A673 (cell line): ENCODE measurements at places on chromosomes 13 and 19. TPM values are rescaled to one million over a fixed set of nuclear protein-coding genes. Genes with fewer than 3 reads are reported as not detected.

- DNase-seq, result no peak
Observed at GRCh38 chr13:50537029-50537428, 306.5 kb downstream of the DLEU7 start.

GRCh38 chr13:19152403-19152802 lies 29.2 kb downstream of the TUBA3C start:
- DNase-seq, result no peak

DNA sequence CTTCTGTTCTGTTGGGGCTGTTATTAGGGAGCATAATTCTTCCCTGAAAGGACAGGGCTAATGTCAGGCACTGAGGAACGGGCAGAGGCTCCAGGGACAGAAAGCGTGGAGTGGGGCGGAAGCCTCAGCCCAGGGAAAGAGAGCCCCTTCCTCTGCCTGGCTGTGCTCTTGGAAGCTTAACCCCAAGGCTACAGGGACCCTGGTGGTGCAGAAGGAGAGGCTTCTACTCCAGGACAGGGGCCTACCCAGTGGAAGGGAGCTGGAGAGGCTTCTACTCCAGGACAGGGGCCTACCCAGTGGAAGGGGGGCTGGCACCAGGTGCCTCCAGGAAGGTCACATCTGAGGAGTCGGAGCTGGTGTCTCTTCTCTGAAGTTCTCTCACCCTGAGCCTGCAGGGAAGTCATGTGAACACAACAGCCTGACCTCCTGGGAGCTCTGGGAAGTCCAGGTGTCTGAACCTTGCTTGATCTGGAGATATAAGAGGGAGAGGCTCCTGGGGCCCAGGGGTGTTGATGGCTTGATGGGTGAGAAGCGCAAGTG lies 159.5 kb upstream of the SOX1 start:
- no peak for DNase-seq

DNA sequence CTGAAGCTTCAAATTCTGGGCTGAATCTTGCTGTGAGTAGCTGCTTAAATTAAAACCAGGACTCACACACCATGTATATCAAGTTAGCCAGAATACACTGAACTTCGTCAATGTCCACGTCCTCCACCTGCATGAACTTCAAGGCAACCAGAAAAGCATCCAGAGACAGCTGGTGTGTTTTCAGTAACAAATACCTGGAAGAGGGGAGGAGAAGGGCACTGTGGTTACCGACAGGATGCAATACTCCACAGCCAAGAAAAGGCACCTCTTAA lies 20.4 kb downstream of the PROZ start:
- DNase-seq, result no peak

GRCh38 chr19:42850981-42851717 lies 28.4 kb downstream of the PSG1 start:
- peak; percentile 11 for DNase-seq

DNA sequence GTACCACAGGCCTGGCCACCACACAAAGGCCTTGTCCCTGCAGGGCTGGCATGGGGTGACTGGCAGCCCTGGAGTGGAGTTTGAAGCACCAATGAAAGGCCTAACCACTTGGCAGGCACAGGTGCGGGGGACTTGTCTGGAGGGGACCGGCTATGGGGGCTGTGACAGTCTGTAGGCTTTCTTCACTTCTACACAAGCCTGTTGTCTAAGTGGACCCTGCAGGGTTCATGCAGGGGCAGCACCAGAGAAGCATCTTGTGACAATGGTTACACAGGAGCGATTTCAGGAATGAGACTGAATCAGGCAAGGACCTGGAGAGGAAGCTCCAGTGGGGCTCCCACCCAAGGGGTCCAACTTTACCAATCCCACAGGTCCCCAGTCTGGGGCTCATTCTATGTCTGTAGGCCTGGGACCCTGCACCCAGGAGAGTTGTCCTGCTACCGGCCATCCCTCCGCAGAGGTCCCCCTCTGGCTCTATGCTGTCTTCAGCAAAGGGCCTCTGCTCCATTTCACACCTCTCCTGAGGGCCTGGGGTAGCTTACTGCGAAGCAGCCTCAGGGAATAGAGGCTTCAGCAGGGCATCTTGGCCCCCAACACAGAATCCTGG lies 2.3 kb upstream of the ZNF837 start:
- no peak for DNase-seq

- DNase-seq, result no peak
Observed at GRCh38 chr13:43319617-43320444, 296.4 kb downstream of the DNAJC15 start.

DNA sequence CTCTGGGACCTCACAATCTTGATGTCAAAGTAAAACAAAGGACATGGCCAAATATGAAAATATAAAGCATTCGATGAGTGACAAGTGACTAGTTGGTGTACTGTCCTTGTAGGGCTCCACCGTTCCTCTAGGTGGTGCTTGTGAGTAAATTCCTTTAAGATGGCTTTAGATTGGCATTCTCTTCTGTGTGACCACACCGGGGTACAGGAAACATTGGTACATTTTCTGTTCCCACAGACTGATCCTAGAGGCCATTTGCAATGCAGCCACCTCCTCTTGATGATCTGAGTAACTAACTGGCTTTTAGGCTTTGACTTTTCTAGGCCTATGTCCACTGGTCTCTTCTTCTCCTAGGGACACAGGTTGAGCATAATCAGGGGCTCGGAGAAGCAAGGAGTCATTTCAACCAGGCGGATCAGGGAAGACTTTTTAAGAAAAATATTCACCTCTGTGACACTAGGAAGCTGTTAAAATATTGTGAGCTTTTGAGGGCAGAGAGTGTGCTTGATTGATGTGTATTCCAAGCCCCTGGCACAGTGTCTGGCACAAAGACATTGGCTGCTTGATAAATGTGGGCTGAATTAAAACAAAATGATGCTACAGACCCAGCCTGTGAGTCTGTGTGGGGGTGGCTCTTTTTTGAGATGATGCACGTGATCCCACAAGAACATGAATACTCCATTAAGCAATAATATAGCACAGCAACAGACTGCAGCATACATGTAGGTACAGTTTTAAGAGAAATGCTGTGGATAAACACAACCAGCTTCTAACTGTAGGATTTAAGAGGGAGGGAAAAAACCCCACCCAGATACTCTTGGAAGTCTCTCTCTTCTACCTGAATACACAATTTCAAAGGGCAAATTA lies 21.0 kb downstream of the EPSTI1 start:
- DNase-seq, result peak; percentile 74

DNA sequence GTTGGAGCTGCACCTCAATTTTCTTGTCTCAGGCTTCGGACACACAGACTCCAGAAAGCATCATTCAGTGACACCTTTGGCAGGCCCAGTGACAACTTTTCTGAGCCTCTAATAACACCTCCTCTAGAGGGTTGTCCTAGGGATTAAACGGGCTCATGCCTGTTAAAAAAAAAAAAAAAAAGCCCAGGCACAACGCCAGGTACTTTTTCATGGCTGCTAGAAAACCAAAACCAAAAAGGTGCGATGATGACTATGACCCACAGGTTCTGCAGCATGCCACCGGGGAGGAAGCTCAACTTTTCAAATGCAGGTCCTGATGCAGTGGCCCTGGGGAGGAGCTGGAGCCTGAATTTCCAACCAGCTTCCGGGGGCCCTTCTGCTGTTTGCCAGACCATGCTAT lies 184.2 kb downstream of the ABCC4 start:
- DNase-seq, result no peak

DNA sequence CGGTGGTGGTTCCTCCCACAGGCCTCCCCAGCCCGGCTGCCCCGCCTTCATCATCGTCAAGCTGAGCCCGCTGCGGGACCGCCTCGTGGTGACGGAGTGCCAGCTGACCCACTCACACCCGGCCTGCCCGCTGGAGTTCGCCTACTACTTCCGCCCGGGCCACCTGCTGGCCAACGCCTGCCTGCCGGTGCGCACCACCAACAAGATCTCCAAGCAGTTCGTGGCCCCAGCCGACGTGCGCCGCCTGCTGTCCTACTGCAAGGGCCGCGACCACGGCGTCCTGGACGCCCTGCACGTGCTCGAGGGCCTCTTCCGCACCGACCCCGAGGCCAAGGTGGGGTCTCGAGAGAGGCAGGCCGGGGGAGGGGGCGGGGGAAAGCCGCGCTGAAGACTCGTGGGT lies 12.0 kb downstream of the ZSWIM9 start:
- no peak for DNase-seq

- DNase-seq, result no peak
Observed at GRCh38 chr13:35219021-35219420, 257.5 kb downstream of the MAB21L1 start.

GRCh38 chr19:58279042-58279924 lies 528 bp downstream of the ZNF8 start:
- DNase-seq, result peak; percentile 65

DNA sequence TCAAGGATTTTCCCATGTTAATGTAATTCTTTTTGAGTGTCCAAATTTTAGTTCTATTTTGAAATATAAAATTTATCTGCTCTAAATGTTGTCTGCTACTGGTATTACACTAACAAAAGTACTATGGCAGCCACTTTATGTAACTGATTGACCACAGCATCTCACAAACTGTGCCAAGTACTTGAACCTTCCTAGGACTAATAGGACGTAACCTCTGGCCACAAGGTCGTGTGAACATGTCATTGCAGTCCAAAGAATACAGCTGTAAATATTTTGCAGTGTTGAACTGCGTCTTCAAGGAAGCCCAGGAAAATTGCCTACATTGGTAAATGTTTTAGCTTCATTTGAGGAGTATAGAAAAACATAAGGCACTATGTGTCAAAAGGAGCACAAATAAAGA lies 1.9 kb downstream of the KCTD4 start:
- no peak for DNase-seq

DNA sequence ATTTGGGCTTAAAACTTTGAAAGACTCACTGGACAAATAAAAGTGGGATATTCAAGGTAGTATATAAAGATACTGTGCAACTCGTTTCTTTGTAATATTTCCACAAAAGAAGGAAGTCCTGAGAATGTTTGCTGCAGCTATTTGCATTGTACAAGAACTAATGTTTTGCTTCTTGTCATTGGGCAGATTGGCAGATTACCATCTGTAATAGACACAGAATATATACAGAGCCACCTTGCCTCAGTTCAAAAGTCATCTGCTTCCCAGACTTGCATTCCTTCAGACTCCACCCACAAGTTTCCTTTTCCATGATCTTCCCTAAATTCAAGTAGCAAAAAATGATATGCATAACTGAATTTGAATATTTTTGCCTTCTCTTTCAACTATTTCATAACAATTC lies 145.1 kb downstream of the EFNB2 start:
- no peak for DNase-seq

DNA sequence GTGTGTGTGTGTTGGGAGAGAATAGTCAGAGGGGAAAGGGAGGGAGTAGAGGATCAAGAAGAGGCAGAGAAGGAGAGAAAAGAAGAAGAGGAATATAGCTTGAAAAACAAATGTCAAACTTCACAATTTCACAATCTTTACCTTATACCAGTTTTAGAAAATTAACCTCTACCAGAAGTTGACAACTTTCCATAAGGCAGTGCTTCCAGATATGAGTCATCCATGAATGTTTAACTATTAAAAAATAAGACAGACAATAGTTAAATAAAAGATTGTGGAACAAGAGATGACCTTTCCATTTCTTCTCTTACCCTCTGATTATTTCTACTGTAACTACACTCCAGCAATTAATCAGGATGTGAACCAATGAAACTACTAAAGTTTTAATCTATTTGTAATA lies 229.4 kb downstream of the ITGBL1 start:
- DNase-seq, result no peak

DNA sequence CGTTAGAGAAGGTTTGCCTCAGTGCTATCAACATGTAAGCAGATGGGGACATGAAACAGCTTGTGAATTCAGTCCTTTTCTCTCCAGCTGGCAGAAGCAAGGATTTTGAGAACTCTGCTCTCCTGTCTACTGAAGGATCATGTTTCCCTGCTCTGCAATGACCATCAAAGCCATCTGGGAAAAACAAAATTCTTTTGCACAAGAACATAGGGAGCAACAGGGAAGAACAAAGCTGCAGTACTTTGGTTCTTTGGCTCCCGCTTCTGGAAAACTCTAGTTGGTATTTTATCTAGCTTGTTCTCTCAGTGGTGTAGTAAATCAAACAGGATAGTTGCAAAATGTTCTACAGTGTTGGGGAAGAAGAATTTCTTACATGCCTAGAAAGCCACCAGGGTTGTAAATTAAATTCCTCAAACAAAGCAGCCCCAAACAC lies 270.4 kb downstream of the ENOX1 start:
- DNase-seq, result no peak

DNA sequence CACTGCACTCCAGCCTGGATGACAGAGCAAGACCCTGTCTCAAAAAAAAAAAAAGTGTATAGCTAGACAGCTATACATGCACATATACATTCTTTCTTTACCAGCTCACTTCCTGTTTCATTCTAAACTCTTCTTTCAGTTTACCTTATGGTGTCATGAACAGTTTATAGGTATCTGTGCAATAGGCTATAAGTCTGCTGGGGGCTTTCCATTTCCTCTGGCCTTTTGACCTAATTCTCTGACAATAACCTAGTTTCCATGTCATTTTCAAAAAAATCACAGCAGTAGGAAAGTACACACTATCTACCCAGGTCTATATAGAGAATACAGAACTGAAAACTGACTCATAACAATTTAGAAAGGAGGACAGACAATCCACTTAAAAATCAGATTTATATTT lies 24.4 kb upstream of the URAD start:
- DNase-seq, result no peak

- no peak for DNase-seq
Observed at GRCh38 chr19:48216933-48217332, 38.8 kb downstream of the CARD8 start.

The NPAS1 gene
- 2.1 and 2.4 TPM in 2 replicates for total RNA-seq

The B3GNT8 gene
- total RNA-seq, result 0.41 and 0.81 TPM in 2 replicates

The CEACAM7 gene
- 0.43 and 0.44 TPM in 2 replicates for total RNA-seq

The FBXO17 gene
- 26.0 and 29.9 TPM in 2 replicates for total RNA-seq

The GPR12 gene
- total RNA-seq, result not detected in 2 replicates

The RNF113B gene
- total RNA-seq, result not detected in 2 replicates

The ANKLE1 gene
- 15.8 and 17.5 TPM in 2 replicates for total RNA-seq

The TBXA2R gene
- total RNA-seq, result 0.56 and 0.70 TPM in 2 replicates

The TMEM205 gene
- total RNA-seq, result 94.3 and 100 TPM in 2 replicates

The MYH14 gene
- 0.84 and 1.4 TPM in 2 replicates for total RNA-seq

The NECTIN2 gene
- 76.7 and 83.6 TPM in 2 replicates for total RNA-seq

The TGFBR3L gene
- total RNA-seq, result 1.4 and 1.6 TPM in 2 replicates

The IZUMO1 gene
- total RNA-seq, result not detected in 2 replicates
